ENCODE measurements at places on chromosomes 7 and 10.

DNA sequence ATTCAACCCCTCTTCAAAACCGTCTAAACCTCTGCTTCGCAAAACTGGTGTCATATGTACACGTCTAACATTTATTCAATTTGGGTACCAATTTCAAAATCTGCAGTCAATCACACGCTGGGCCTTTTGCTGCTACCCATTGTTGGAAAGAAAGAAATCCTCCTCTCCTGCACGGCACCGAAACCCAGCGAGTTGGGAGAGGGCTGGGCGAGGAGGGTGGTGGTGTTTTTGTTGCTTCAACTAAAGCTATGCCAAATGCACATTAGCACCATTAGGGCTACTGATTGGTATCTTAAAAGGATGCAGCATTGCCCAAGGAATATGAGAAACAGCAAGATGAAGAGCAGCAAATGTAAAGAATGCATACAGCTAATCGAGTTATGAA, 7.8 kb downstream of the EBF3 start:
- DNase-seq = no peak

- no peak for DNase-seq
These were observed 32.9 kb upstream of the WDR11 start for GRCh38 chr10:120818301-120818700.

DNA sequence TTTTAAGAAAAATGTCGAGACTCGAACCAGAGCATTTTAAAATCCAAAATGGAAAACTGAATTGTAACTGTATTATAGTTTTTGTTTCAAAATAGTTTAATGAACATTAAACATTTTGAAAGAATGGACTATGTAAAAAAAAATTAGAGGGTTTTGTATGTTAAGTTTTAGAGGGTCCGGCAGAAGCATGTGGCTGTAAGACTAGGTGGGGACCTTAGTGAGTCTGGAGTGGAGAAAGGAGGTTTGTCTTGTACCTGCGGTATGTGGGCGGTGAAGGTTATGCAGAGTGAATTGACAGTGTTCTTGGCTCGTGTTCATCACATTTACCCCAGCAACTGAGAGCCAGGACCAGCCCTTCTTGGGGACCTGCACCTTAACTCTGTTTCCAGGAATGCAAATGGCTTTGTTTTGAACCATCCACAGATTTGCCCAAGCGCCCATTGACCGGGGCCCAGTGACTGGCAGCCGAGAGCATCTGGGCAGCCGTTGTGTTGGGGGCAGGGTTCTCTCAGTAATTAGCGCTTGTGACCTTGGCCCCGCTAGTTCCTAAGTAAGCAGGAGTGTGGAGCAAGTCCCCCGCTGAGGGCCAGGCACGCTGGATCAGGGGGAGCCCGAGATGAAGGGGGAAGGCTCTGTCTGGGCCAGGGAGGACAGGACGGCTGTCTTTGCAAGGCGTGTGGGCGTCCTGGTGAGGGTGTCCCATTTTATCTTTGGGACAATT, 1.4 kb upstream of the KLF6 start:
- no peak for DNase-seq

DNA sequence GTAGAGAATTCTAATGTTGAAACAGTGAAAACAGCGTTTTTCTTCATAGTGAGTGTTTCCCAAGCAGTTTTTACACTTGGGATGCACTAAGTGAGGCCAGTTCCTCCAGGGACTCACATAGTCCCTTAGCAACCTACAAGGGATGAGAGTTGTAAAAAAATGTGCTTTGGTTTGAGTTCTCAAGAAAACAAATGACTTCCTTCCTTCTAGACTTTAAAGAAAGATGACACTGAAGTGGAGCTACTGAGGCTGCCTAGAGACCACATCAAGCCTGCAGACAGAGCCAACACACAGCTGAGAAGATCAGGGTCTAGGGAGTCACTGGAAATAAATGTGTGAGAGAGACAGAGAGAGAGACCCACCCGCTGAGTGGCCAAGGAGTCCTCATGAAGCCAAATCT, 264.4 kb downstream of the TNS3 start:
- peak; percentile 8 for DNase-seq

DNA sequence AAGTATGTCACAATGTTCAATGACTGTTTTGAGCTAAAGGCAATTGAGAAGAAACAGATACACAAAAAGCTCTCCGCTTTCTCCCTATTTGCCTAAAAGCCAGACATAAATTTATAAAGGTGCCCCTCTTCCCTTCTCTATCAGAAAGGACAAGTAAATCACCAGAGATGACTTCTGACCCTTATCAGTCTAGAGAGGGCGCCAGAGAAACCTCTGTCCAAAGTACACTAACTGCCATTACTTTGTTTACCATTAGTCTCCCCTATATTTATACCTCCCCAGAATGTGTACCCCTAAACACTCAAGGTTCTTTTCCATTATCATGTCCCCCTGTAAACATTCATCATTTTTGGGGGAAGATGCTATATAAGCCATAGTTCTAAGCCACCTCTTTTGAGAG, 49.3 kb downstream of the TPK1 start:
- DNase-seq = no peak

DNA sequence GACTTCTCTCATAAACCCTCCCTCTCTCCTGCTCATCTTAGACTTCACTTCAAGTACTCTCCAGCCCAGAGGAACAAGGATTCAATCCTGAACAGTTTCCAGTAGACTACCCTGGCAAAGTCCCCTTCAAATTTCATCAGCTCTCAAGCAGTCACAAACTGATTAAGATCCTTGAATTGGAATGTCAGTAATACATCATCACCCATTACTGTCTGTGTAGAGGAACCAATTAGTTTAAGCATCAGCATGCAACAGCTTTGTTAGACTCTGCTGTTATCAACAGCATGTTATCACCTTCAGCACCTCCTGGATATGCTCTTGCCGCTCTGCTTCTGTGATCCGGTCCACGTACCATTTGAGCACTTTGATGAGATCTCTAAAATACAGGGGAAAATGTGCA, 307.0 kb upstream of the IMMP2L start:
- no peak for DNase-seq

GRCh38 chr10:86182595-86182994, 184.0 kb downstream of the GRID1 start:
- DNase-seq = no peak

- no peak for DNase-seq
These were observed 136.2 kb upstream of the ANKRD30A start for GRCh38 chr10:36989233-36989632.

- DNase-seq = no peak
These were observed 971.6 kb upstream of the MBL2 start for GRCh38 chr10:53744176-53744575.

GRCh38 chr7:86747698-86748097, 104.0 kb downstream of the GRM3 start:
- DNase-seq = no peak

DNA sequence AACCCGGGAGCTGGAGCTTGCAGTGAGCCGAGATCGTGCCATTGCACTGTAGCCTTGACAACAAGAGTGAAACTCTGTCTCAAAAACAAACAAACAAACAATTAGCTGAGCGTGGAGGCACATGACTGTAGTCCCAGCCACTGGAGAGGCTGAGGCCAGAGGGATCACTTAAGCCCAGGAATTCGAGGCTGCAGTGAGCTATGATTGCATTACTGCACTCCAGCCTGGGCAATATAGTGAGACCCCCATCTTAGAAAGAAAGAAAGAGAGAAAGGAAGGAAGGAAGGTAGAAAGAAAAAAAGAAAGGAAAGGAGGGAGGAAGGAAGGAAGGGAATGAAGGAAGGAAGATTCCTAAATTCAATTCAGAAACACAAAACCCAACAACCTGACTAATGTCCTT, 141.3 kb upstream of the TNRC18 start:
- DNase-seq = no peak

GRCh38 chr10:128881086-128881485, 586.0 kb upstream of the MGMT start:
- DNase-seq = no peak

GRCh38 chr10:37976880-37977203, 395 bp upstream of the ZNF25 start:
- no peak for DNase-seq

GRCh38 chr10:13806419-13806818, 219.7 kb downstream of the PRPF18 start:
- no peak for DNase-seq

- DNase-seq = no peak
These were observed 378.5 kb downstream of the MDFIC start for GRCh38 chr7:115300231-115300870.

GRCh38 chr7:144671429-144671828, 164.4 kb downstream of the TPK1 start:
- no peak for DNase-seq

DNA sequence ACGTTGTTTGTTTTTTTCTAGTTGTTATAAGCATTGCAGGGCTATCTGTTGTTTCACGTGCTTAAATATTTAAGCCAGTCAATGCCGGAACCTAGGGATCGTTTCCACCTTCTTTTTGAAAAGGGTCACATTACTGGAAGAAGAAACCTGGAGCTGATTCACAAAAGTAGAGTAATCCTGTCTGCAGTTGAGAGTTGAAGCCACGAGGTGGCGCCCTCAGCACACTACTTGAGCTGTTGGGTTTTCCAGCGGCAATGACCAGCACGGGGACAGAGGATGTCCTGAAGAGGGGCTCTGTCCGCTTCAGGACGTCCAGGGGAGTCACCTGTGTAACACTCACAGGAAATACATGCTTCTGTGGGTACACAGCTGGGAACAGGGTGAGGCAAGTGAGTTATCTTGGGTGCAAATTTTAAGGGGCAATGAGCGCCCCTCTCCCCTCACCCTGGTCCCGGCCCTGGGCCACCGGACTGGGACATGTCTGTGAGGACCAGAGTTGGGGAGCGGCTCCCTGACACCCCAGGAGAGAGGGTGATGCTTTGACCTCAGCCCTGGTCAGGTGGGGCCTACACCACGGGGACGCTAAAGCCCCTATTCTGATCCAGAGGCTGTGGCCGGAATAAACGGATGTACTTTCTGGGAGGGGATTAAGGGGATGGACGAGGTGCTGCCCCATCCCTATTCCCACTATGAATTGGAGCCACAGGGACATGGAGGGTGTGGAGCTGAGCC, 26.3 kb upstream of the WDFY4 start:
- peak; percentile 76 for DNase-seq

GRCh38 chr7:158327571-158328180, 259.9 kb downstream of the PTPRN2 start:
- DNase-seq = no peak

DNA sequence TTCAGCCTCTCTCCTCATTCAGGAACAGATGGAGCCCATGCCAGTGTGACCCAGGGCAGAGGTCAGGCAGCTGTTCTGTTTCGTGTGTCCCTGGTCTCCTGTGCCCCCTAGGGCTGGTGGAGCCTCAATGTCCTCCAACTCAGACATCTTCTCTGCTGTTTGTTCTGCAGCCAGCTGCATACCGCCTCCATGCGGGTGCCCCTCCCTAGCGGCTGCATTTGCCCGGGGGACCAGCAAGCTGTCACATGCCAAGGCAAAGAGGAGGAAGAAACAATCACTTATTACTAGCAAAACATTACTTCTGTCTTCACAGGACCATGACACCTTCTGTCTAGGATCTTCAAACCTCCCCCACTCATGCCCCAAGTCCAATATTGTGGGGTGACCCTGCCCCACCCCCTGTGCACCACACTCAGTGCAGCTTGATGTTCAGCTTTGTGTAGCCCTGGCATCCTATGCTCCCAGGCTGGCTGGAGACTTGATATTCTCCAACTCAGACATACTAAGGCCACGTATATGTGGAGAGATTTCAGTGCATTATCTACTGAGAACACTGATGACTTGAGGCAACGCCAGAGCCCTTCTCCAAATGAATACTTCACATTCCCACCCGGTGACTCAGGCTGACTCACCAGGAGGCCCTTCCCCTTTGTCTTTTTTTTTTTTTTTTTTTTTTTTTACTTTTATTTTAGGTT, 188.9 kb downstream of the SKIDA1 start:
- DNase-seq = no peak

DNA sequence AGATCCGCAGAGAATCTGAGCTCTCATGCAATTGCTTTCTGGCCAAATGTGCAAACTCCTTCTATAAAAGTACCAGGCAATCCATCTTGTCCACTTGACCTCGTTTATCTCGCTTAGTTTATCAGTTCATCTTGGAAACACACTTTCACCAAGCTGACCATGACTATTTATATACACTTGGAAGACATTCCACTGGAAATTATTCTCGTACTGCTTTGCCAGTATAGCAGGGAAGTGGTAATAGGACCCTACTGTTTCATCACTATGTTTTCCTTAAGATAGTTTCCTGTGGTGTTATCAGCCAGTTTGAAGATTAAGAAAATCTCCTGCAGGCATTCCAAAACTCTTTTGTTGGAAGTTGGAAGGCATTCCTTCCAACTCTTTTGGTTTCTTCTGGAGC, 115.3 kb upstream of the FAM171A1 start:
- no peak for DNase-seq

GRCh38 chr10:128859738-128860386, 607.2 kb upstream of the MGMT start:
- DNase-seq = no peak

DNA sequence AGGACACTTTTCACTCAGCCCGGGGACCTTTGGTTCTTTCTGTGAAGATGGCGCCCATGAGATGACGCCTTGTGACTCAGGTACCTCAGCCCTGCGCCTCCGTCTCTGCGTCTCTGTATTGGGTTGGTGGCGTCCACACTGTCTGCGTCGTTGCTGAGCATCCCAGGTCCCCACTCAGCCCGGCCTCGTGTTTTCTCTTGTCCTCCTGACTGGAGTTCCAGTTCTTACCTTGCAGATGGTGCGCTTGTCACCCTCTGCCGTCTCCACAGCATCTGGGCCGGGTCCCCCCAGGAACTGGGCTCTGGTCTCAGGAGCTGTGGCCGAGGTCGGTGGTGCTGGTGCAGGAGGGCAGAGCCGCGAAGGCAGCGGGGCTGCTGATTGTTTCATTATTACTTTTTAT, 150.4 kb downstream of the WDR37 start:
- DNase-seq = no peak

DNA sequence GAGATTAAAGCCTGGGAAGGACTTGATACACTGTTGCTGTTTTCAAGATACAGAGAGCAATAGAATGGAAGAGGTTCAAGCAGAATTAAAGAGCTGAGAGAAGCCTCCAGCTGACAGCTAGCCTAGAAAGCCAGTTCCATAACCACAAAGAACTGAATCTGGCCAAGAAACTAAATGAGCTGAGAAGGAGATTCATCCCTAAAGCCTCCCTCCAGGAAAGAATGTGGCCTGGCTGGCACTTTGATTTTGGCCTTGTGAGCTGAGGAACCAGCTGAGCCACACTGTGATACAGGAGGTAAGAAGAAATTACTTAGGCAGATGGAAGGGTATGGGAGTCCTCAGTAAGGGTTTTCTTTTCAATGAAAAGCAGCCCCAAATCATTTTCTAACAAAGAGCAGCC, 324.1 kb downstream of the PHF14 start:
- DNase-seq = no peak

- no peak for DNase-seq
These were observed 56.1 kb downstream of the CPVL start for GRCh38 chr7:29090151-29090805.

- DNase-seq = no peak
These were observed 15.2 kb upstream of the EGR2 start for GRCh38 chr10:62831346-62831745.

DNA sequence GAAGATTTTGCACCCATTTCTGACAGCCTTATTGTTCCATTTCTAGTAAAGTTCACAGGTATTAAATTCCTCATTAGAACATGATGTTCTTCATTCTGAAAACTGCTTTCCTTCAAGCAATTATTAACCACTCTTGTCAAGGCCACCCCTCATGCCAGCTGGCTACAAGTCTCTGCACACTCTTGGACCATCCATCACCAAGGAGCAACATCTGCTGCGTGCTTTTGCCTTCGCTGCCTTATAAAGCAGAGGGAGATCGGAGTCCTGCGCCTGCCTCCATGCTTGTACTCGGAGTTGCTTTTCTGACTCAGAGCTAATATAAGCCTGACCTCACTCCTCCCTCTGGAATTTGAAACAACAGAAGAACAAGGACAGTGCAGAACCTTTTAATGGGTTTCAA, 529.9 kb upstream of the DPP6 start:
- DNase-seq = no peak

GRCh38 chr7:40221836-40222235, 87.0 kb downstream of the SUGCT start:
- no peak for DNase-seq

Measured in thymus (tissue), 14 donors.